ENCODE measurements at places on chromosomes 7 and 10. TPM values are rescaled to one million over a fixed set of nuclear protein-coding genes. Genes with fewer than 3 reads are reported as not detected.
A peak's percentile ranks its signal among the peaks of the same experiment; 100 is the strongest.

GRCh38 chr7:30306976-30307375 is 22.6 kb downstream of the ZNRF2 start:
- no peak for DNase-seq

DNA sequence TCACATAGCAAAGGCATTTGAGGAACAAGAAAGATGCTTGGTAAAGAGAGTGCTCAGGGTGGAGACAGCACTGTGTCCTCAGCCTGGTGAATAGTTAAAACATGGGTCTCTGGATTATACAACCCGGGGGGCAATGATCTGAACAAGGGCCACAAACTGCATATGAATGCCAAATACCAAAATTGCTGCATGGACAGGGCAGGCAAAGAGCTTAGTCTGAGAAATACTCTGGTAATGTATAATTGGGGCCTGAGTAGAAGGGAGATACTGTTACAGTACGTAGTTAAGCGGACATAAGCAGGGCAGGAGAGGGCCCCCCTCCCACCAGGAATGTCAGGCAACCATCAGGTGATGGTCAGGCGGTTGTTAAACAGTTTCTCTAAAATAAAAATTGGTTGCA is 99.3 kb upstream of the CDK1 start:
- DNase-seq: no peak

HECTD2 gene
- 1.7 TPM for total RNA-seq

GRCh38 chr10:31018962-31019361 is 12.7 kb downstream of the ZNF438 start:
- DNase-seq: no peak

ASZ1 gene
- total RNA-seq: not detected

DNA sequence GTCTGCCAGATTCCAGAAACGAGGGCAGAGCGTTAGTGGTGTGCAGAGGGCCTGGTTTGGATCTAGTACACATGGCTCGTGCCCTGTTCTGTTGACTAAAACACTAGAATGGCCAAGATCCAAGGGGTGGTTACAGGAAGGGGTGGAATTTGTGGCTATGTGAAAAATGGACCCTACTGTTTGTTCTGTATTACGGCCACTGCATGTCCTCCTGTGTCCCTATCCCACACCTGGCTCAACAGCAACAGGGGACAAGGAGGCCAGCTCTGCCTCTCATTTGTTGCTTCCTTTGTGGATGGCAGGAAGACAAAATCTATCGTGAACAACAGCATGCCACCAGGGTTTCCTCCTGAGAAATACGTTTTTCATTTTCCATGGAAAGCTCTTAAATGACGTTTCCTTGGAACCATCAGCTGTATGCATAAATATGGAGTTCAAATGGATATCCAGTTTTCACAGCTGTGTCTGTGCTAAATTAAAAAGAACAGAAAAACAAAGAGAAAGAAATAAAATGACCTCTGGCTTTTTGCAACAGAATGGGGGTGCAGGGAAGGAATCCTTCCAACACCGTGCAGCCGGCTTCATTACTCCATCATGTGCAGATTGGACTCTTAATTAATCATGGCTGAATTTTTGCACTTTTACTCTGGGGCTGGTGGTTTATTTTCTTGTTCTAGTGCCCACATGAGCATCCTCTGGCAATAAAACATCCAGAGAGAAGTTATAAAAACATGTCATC is 318.9 kb downstream of the CXCL12 start:
- DNase-seq: peak; percentile 80

EIF5AL1 gene
- total RNA-seq: 0.48 TPM

GJC3 gene
- total RNA-seq: 0.86 TPM

CADPS2 gene
- 13.2 TPM for total RNA-seq
